ENCODE measurements at places on chromosomes 11 and 22.

DNA sequence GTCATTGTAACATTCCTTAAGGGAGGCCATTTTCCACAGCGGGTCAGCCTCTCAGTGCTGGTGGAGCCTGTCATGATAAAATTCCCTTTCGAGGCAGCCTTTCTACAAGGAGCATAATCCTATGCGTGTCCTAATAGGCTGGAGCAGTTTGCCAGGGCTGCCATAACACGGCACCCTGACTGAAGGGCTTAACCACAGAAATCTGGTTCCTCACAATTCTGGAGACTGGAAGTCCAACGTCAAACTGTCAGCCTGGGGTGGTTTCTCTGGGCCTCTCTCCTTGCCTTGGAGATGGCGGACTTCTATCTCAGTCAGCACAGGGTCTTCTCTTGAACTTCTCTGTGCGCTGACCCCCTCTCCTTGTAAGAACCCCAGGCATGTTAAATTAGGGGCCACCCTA, 1.4 kb upstream of the RGL4 start:
- DNase-seq = no peak

DNA sequence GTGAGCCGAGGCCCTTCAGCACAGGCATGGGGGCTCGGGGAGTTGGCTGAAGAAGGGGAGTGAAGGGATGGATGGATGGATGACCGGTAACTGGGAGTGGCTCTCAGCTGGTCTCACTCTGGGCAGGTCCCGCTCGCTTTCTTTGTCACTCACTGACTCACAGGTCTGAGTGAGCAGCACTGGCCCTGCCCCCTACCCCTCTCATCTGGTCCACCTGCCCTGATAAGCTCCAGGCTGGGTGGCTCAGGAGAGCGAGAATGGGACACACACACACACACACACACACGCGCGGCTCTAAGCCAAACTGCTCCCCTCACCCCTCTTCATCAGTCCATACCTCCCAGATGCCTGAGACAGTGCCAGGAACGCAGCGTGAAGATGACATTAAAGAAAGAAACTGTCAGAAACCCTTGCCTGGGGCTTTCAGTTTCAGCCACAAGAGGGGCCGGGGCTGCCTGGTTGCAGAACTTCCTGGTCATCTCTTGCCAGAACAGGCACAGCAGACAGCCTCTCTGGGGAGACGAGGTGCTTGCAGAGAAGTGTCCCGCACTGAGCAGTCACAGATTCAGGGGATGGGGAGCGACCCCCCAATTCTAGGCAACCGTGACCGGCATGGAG, 16.5 kb upstream of the SHISAL1 start:
- DNase-seq = no peak

DNA sequence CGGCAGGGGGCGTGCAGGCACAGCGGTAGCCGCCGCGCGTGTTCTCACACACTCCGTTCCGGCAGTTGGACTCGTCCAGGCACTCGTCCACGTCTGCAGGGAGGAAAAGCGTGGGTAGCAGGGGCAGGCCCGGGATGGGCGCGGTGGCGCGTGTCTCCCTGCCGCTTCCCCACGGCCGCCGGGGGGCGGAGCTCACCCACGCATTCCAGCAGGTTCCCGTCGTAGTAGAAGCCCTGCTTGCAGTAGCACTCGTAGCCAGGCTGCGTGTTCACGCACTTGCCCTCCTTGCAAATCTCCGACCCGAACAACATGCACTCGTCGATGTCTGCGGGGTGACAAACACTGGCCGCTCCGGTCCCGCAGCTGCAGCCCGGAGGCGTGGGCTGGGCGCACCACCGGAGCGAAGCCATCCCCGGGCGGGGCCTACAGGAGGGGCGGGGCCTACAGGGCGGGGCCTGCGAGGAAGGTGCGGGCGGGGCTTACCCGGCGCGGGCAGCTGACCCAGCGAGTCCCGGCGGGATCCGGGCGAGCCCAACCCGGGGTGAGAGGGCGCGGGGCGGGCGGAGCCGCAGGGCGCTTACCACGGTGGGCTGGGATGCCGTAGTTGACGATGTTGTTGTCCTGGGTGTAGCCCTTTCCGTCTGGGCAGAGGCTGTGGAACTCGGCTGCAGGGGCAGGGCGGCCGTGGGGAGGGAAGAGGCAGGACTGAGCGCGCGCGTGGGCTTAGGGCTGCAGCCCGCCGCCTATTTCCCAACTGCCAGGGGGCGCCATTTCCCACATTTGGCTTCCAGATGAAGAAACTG, 15.6 kb downstream of the SCYL1 start:
- DNase-seq = peak; percentile 91

- peak; percentile 94 for DNase-seq
Observed at GRCh38 chr11:104705490-104706190, 192.6 kb downstream of the CASP12 start.

- no peak for DNase-seq
Observed at GRCh38 chr11:34960277-34960676, 43.9 kb downstream of the PDHX start.

GRCh38 chr11:134200688-134201087, 23.1 kb downstream of the NCAPD3 start:
- DNase-seq = no peak

DNA sequence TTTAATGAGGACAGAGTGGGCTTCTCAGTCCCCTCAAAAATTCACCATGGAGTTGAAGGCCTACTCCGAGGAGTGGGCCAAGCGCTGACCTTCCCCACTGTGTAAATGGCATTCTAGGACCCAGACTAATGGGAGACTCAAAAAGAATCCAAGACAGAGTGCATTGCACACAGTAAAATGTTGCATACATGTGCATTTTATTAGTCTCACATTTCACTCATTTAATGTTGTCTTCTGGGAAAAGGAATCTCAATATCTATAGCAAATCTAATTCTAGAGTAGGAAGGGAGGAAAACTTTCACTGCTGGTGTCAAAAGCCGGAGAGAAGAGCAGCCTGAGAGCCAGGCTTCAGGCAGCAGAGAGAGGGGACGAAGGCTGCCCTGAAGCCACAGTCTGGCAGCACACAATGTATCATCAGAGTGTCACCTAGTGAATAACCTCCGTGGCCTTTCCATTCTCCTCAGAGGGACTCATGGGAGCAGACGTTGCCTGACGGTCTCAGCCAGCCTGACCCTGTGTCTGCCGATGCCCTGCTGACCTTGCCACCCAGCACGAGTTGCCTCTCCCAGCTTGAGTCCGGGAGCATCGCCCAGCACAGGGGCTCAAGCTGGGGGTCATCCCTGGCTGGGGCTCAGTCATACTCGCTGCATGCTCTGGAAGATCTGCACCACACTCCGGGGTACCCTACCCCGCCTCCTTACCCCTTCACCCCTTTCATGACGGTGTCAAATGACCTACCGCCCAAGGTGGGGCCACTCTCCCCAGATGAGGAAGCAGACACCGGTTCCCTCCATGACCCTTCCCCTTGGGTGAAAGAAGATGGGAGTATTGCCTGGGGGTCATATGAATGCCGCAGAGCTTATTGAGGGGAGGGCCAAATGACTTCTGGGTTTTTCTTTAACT, 12.9 kb upstream of the POU2AF3 start:
- DNase-seq = no peak

DNA sequence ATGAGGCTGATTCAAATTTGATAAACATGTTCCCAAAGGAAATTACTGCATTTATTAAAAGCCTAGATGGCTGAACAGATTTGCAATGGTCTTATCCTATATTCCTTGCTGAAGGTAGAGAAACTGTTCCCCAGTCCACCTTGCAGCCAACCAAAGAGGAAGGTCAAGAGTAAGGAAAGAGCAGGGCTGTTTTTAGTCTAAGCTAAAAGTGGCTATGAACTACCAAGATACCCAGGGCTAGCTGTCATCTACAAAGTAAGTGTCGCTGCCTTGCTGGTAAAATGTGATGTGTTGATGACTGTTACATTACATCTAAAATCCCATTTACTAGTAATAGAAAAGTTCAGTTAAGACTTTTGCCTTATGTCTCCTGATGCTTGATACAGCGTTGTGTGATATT, 290.1 kb upstream of the MPPED2 start:
- DNase-seq = no peak
